ENCODE measurements at places on chromosomes 3 and 15.
A peak's percentile ranks its signal among the peaks of the same experiment; 100 is the strongest.

DNA sequence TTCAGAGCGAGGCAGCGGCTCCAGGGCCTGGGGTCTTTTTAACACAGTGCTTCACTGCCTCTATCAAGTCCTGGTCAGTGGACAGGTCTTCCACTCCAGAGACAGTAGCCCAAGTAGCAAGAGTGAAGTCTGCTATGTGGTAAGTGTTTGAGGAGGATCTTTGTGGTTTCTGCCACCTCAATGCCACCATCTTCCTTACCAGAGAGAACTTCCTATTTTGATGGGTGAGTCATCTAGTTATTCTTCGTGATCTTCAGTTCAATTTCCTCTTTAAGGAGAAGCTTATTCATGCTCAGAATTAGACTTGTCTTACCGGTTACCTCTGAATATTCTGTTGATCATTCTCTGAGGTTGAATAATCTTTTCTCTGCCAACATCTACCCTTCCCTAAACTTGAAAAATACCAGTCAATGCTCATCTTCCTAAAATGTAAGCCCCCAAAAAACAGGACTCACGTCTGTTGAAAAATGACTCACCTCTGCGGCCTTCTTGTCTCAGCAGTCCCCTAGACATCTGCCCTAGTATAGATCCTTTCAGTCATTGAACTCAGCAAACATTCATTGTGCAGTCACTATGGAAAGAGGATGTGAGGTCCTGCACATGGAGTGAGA is 32.2 kb upstream of the BCL6 start:
- no peaks in the 10 kb centered on the region for H3K4me1 ChIP-seq
- no peak for DNase-seq
- no peaks in the 10 kb centered on the region for H3K36me3 ChIP-seq
- H3K27me3 ChIP-seq, result no peaks in the 10 kb centered on the region
- no peak overlapping the region for H3K4me3 ChIP-seq
- H3K27ac ChIP-seq, result no peak overlapping the region

GRCh38 chr3:11850003-11850402 is 3.3 kb upstream of the TAMM41 start:
- no peaks in the 10 kb centered on the region for H3K36me3 ChIP-seq
- H3K27ac ChIP-seq, result no peak overlapping the region
- DNase-seq, result no peak
- no peaks in the 10 kb centered on the region for H3K27me3 ChIP-seq
- H3K4me1 ChIP-seq, result peaks cover 16% of the 10 kb centered on the region
- no peak overlapping the region for H3K4me3 ChIP-seq

- no peaks in the 10 kb centered on the region for H3K27me3 ChIP-seq
- H3K36me3 ChIP-seq, result no peaks in the 10 kb centered on the region
Observed at GRCh38 chr15:62138124-62138523, 27.0 kb downstream of the C2CD4B start.

- no peaks in the 10 kb centered on the region for H3K27me3 ChIP-seq
- no peaks in the 10 kb centered on the region for H3K36me3 ChIP-seq
- H3K4me1 ChIP-seq, result peaks cover 9% of the 10 kb centered on the region
Observed at GRCh38 chr15:25858952-25859760, 4.0 kb downstream of the ATP10A start.

- H3K4me1 ChIP-seq, result peaks cover 8% of the 10 kb centered on the region
- no peak for DNase-seq
- H3K36me3 ChIP-seq, result no peaks in the 10 kb centered on the region
- H3K27ac ChIP-seq, result no peak overlapping the region
- H3K4me3 ChIP-seq, result no peak overlapping the region
- H3K27me3 ChIP-seq, result no peaks in the 10 kb centered on the region
Observed at GRCh38 chr15:59327942-59328341, 44.7 kb downstream of the MYO1E start.

GRCh38 chr15:100768501-100768931 is 111.1 kb upstream of the ALDH1A3 start:
- no peak overlapping the region for H3K27ac ChIP-seq
- H3K27me3 ChIP-seq, result no peaks in the 10 kb centered on the region
- H3K4me3 ChIP-seq, result no peak overlapping the region
- H3K36me3 ChIP-seq, result no peaks in the 10 kb centered on the region
- peaks cover 25% of the 10 kb centered on the region for H3K4me1 ChIP-seq

GRCh38 chr15:63382966-63383710 is 1.5 kb upstream of the CA12 start:
- H3K36me3 ChIP-seq, result no peaks in the 10 kb centered on the region
- no peak overlapping the region for H3K27ac ChIP-seq
- H3K4me1 ChIP-seq, result peaks cover 8% of the 10 kb centered on the region
- no peak overlapping the region for H3K4me3 ChIP-seq
- no peaks in the 10 kb centered on the region for H3K27me3 ChIP-seq

DNA sequence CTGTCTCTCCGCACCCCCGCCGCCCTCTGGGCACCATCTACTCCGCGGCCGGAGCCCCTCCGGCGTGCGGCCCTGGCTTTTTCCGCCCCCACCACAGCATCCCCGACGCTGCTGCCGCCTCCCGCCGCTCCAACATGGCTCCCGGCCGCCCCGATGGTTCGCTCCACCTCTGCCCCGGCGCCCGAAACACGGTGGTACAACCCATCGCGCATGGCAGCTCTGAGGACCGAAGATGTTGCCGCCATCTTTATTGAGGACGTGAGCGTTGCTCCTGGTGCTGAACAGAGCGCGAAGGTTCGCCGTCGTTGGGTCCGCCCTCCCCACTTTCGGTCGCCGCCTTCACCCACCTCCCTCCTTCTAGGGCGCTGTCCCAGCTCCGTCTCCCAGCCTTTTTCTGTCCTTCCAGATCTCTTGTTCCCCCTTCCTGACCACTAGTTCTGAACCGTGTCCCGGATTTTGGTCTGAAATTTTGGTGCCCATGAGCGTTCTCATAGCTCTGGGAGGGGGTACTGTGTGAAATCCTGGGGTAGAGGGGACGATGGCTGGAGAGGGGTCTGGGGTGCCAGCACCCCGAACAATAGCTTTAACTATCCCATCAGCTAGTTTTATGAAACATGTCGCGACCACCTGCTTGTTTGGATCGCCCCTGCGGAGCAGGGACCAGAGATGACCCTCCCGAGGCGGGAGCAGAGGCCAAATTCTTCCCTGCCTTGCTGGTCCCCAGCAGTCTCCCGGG is at the start of gene CELSR3:
Gene CELSR3 (minus strand): TSS at position 134 of the 736 bp plus-strand sequence. CDS start 252 bp downstream, outside the sequence.
- H3K4me3 ChIP-seq, result peak within 1 kb of the TSS; percentile 53
- peak; percentile 89 for DNase-seq
- H3K27me3 ChIP-seq, result no peaks in the 10 kb centered on the region
- peak within 1 kb of the TSS; percentile 93 for H3K27ac ChIP-seq

GRCh38 chr15:57148262-57148661 is 228.0 kb upstream of the CGNL1 start:
- H3K27ac ChIP-seq, result no peak overlapping the region
- H3K27me3 ChIP-seq, result no peaks in the 10 kb centered on the region
- H3K36me3 ChIP-seq, result no peaks in the 10 kb centered on the region
- no peak for DNase-seq
- peaks cover 9% of the 10 kb centered on the region for H3K4me1 ChIP-seq
- no peak overlapping the region for H3K4me3 ChIP-seq

DNA sequence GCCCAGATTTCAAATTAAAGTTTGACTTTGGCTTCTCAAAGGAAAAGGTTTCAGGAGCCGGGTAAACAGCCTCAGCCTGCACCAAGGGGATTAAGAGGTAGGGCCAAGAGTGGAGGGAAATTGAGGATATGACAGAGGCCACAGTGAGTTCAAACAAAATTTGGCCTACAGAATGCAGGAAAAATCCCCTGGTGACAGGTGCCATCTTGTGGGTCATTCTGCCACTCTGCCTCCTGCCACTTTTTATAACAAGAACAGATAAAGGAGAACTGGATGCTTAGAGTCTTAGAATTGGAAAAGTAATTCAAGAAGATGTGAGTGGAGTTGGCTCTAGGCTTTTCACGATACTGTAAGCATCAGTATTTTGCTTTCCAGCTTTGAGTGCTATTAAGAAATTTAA is 253.2 kb downstream of the NR2F2 start:
- DNase-seq, result no peak
- H3K27me3 ChIP-seq, result no peaks in the 10 kb centered on the region
- H3K4me3 ChIP-seq, result no peak overlapping the region

GRCh38 chr3:185705498-185705897 is 119.3 kb downstream of the IGF2BP2 start:
- H3K4me1 ChIP-seq, result no peaks in the 10 kb centered on the region
- H3K27ac ChIP-seq, result no peak overlapping the region
- H3K36me3 ChIP-seq, result no peaks in the 10 kb centered on the region

DNA sequence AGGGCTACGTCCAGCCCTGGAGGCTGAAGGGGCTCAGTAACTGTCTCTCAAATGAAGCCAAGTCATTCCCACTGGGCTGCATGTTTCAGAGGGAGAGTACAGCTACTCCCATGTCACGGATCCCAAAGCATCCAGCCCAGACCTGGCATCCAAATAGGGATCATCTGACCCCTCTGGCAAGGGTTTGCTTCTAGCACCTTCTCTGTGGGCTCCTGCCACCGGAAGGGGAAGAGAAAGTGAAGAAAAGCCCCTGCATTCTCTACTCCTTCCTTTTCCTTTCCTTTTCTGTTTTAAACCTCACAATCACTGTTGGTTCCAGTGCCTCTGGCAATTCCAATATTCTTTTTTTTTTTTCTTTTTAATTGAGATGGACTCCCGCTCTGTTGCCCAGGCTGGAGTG is 64.5 kb upstream of the CTSH start:
- H3K36me3 ChIP-seq, result no peaks in the 10 kb centered on the region
- H3K4me1 ChIP-seq, result no peaks in the 10 kb centered on the region
- H3K4me3 ChIP-seq, result no peak overlapping the region
- no peak for DNase-seq
- no peaks in the 10 kb centered on the region for H3K27me3 ChIP-seq
- no peak overlapping the region for H3K27ac ChIP-seq

- no peak overlapping the region for H3K4me3 ChIP-seq
- H3K36me3 ChIP-seq, result no peaks in the 10 kb centered on the region
- no peaks in the 10 kb centered on the region for H3K4me1 ChIP-seq
- H3K27ac ChIP-seq, result no peak overlapping the region
- DNase-seq, result no peak
- H3K27me3 ChIP-seq, result no peaks in the 10 kb centered on the region
Observed at GRCh38 chr15:45670091-45670490, 35.3 kb downstream of the SQOR start.

Data from testis (tissue), 5 donors.